ENCODE measurements at places on chromosomes 1 and 21. TPM values are rescaled to one million over a fixed set of nuclear protein-coding genes. Genes with fewer than 3 reads are reported as not detected.

Gene HTR1D
- total RNA-seq: not detected

- no peaks in the 10 kb centered on the region for H3K36me3 ChIP-seq
- no peaks in the 10 kb centered on the region for H3K27me3 ChIP-seq
- H3K27ac ChIP-seq: no peak overlapping the region
- DNase-seq: no peak
These were observed 8.7 kb upstream of the SLC2A5 start for GRCh38 chr1:9078015-9078751.

- H3K4me3 ChIP-seq: no peak overlapping the region
- H3K27ac ChIP-seq: no peak overlapping the region
- no peaks in the 10 kb centered on the region for H3K36me3 ChIP-seq
- no peaks in the 10 kb centered on the region for H3K27me3 ChIP-seq
- DNase-seq: no peak
- H3K4me1 ChIP-seq: peaks cover 40% of the 10 kb centered on the region
These were observed 7.9 kb upstream of the SRP9 start for GRCh38 chr1:225769687-225770086.

Gene C1QA
- 14.3 TPM for total RNA-seq

DNA sequence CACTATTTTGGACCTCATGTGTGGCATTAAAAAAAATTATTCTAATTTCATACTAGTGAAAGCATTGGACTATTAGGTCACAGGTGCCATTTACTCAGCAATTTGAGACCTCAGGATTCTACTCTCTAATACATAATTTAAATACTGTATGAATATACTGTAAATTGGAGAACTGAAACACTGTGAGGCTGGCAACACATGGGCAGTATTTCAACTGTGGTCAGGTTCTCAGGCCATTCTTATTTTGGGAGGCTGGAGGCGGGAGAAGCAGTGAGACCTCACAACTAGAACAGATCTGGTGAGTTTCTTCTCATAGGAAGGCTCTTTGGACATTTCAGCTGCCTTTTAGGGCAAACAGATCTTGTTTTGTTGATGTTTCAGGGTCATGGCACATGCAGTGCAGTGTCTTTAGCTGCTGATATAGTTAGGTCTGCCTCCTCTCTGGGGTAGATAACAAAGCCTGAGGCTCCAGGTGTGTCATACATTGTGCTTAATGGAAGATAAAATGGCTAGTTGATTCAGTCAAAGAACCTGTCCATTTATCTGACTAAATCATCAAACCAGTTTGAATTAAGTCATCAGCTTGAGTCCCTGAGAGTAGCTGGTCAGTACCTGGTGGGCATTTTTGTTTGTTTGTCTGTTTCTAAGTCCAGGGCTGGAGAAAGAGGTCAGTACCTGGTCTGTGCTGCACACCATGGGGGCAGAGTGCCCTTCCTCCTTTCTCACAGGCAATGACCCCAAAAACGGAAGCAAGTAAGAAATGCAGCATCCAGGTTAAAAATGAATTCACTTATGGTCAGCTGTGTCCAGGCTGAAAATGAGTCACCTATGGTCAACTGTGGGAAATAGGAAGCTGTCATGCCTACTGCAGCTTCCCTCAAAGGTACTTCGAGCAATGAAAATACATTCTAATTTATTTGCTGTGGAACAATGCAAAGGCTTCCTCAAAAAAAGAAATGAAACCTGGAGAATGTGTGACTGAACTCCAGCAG is 216.2 kb downstream of the SDCCAG8 start:
- no peak overlapping the region for H3K27ac ChIP-seq
- peaks cover 3% of the 10 kb centered on the region for H3K4me1 ChIP-seq
- no peaks in the 10 kb centered on the region for H3K27me3 ChIP-seq
- DNase-seq: no peak

DNA sequence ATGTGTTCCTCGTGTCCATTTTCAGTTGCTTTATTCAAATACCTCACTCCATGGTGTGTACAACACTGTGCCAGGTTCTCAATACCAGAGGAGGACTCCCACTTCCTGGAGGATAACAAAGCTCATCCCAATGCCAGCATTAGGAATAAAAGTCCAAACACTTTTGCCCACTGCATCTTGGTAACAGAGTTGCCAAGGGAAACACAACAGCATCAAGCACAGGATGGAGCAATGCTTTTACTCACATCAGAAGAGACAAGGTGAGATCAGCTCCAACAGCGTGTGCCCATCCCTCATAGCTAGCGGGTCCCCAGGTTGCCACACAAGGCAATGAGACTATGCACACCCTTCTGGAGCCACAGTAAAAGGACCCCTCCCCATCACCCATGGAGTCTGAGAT is 2.9 kb downstream of the KRTAP20-4 start:
- no peaks in the 10 kb centered on the region for H3K4me1 ChIP-seq
- H3K27ac ChIP-seq: no peak overlapping the region
- DNase-seq: no peak

Gene CYP4Z1
- total RNA-seq: 0.49 TPM

- no peak for DNase-seq
- H3K27me3 ChIP-seq: no peaks in the 10 kb centered on the region
- H3K4me1 ChIP-seq: peaks cover 8% of the 10 kb centered on the region
- no peak overlapping the region for H3K27ac ChIP-seq
- H3K4me3 ChIP-seq: no peak overlapping the region
- no peaks in the 10 kb centered on the region for H3K36me3 ChIP-seq
These were observed 24.1 kb downstream of the BCL9 start for GRCh38 chr1:147565189-147565980.

Gene KLF17
- not detected for total RNA-seq

DNA sequence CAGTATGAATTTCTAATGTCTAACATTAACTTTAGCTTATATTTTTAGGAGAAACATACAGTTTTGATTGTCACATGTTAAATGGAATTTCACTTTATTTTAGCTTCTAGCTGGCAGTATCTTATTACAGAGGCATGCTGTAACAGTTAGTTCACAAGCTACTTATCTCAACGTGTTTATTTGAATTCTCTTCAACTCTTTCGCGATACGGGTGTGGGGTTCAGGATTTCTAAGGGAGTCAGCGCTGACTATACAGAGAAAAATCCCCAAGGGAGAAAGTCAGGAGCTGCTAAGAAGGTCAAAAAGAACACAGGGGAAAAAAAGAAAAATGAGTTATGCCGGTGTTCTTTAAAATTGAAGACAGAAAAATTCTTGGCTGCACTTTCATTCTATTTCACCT is 296.2 kb downstream of the VAV3 start:
- H3K4me3 ChIP-seq: no peak overlapping the region
- H3K36me3 ChIP-seq: no peaks in the 10 kb centered on the region
- H3K27ac ChIP-seq: no peak overlapping the region
- no peaks in the 10 kb centered on the region for H3K4me1 ChIP-seq
- H3K27me3 ChIP-seq: no peaks in the 10 kb centered on the region

GRCh38 chr1:40839943-40840335 is 22.2 kb downstream of the CITED4 start:
- H3K4me1 ChIP-seq: no peaks in the 10 kb centered on the region
- H3K27me3 ChIP-seq: no peaks in the 10 kb centered on the region
- DNase-seq: no peak
- H3K27ac ChIP-seq: no peak overlapping the region
- no peaks in the 10 kb centered on the region for H3K36me3 ChIP-seq
- H3K4me3 ChIP-seq: no peak overlapping the region

Gene PRDX6
- total RNA-seq: 558 TPM

Gene ANGPTL1
- total RNA-seq: 61.7 TPM

GRCh38 chr1:163120372-163120771 is 51.2 kb downstream of the RGS4 start:
- no peaks in the 10 kb centered on the region for H3K4me1 ChIP-seq
- no peak overlapping the region for H3K4me3 ChIP-seq
- H3K36me3 ChIP-seq: no peaks in the 10 kb centered on the region
- H3K27me3 ChIP-seq: no peaks in the 10 kb centered on the region
- H3K27ac ChIP-seq: no peak overlapping the region
- no peak for DNase-seq

DNA sequence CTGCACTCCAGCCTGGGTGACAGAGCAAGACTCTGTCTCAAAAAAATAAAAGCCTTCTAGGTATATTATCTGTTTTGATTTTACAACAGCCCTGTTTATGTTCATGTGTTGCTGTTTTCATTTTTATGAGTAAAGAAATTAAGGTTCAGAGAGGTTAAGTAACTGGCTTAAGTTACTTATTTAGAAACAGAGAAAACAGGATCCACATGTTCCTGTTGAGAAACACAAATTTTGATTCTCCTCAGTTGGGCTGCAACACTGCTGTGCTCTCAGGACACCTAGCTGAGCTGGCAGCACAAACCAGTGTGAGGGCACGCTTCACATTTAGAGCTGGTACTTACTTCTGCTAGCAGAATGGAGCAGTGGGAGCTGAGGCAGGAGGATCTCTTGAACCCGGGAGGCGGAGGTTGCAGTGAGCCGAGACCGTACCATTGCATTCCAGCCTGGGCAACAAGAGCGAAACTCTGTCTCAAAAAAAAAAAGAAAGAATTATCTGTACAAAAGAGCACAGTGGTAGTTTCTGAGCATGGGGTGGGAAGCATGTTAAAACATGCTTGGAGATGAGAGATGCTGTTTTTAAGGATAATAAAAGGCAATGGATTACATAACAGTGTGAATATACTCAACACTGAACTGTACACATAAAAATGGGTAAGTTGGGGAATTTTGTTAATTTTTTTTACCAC is 2.4 kb downstream of the SPRTN start:
- DNase-seq: no peak
- H3K4me3 ChIP-seq: no peak overlapping the region
- H3K36me3 ChIP-seq: no peaks in the 10 kb centered on the region
- H3K4me1 ChIP-seq: peaks cover 15% of the 10 kb centered on the region
- H3K27ac ChIP-seq: no peak overlapping the region

GRCh38 chr1:89149229-89149628 is 23.3 kb upstream of the GBP2 start:
- no peak overlapping the region for H3K27ac ChIP-seq
- H3K4me1 ChIP-seq: no peaks in the 10 kb centered on the region
- H3K27me3 ChIP-seq: no peaks in the 10 kb centered on the region
- no peak for DNase-seq
- no peak overlapping the region for H3K4me3 ChIP-seq

GRCh38 chr1:41713141-41713540 is 205.6 kb downstream of the HIVEP3 start:
- no peaks in the 10 kb centered on the region for H3K4me1 ChIP-seq
- DNase-seq: no peak
- no peaks in the 10 kb centered on the region for H3K36me3 ChIP-seq
- no peak overlapping the region for H3K27ac ChIP-seq

Gene HCN3
- total RNA-seq: 0.71 TPM

Gene CFHR1
- not detected for total RNA-seq

DNA sequence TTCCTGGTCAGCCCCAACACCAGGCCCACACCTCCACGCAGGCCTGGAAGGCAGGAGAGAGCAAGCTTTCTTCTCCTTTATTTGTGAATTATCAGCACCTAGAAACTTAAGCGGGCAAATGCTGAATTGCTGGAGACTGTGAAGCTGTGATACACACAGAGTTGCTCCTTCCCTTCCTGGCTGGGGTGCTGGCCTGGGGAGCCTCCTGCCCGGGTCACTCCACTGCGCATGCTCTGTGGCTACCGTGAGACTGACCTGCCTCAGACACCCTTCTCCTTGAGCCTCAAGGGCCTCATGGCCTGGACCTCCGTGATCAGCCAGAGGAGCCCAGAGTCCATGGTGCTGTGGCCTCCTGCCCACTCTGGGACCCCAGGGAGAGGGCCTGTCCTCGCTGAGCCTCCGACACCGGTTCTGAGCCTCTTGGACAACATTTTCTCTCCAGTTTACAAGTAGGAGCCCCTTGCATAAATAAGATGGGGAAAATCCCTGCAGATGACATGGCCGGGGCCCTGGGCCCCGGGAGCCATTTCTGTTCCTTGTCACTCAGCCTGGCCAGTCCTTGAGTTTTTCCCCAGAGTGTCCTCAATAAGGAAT is 18.0 kb downstream of the AGPAT3 start:
- H3K36me3 ChIP-seq: no peaks in the 10 kb centered on the region
- no peak for DNase-seq
- H3K4me1 ChIP-seq: peaks cover 45% of the 10 kb centered on the region
- no peak overlapping the region for H3K4me3 ChIP-seq
- H3K27me3 ChIP-seq: no peaks in the 10 kb centered on the region

GRCh38 chr1:117143172-117143571 is 21.6 kb upstream of the TRIM45 start:
- H3K27ac ChIP-seq: no peak overlapping the region
- H3K36me3 ChIP-seq: no peaks in the 10 kb centered on the region

DNA sequence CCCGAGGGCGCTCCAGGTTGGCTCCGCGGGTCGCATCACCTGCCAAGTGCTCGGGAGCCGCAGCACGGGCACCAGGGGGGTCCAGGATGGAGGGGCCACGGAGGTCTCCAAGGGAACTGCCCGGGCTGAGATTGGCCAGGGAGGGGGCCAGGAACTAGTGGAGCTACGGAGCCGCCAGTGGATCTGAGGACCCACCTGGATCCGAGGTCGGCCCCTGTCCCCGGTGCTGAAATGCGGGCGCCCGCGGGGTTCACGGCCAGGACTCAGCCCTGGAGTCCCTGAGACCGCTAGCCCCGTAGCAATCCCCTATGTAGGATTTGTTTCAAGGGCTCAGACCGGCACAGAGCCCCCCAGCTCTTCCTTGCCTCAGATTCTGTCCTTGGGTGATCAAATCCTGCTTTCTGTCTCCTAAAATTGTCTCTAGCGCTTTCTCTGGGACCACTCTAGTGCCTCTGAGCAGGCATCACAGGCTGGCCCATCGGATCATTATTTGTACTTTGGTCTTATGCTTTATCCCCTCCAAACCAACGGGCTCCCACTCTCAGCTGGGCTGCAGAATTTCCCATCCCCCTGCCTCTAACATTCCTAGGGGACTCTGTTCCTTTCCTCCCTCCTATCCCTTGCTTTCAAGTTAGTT is 27.3 kb downstream of the KIAA2013 start:
- H3K4me3 ChIP-seq: no peak overlapping the region
- peaks cover 28% of the 10 kb centered on the region for H3K27me3 ChIP-seq
- no peak overlapping the region for H3K27ac ChIP-seq
- DNase-seq: no peak

DNA sequence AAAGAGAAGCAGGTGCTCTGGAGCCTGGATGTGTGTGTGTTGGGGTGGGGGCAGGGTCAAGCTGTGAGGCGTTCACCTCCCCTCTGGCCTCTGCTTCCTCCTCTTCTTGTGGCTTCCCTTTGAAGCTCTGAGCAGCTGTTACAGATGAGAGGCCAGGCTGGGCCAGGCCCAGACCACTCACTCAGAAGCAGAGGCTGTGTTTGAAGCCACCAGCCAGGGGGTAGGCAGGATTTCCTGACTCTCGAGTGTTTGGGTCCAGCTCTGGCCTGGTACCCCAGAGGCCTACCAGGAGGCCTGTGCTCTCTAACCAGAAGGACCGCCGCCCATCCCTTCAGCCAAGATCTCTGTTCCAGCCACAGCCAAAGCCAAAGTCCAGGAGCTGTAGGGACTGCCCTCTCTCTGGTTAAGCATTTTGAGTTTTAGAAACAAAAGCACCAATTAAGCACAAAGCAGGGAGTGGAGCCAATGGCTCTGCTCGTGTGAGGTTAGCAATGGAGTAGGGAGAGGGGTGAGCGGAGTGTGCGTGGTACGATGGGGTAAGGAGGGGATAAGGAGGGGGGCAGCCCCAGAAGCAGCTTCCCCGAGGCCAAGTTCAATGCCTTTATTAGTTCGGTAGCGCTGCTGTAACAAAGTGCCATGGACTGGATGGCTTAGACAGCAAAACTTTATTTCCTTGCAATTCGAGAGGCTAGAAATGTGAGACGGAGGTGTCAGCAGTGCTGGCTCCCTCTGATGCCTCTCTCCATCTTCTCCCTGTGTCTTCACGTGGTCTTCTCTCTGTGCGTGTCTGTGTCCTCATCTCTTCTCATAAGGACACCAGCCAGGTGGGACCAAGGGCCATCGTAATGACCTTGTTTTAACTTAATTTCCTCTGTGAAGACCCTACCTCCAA is 20.5 kb downstream of the RCSD1 start:
- peaks cover 74% of the 10 kb centered on the region for H3K4me1 ChIP-seq
- DNase-seq: no peak
- no peaks in the 10 kb centered on the region for H3K36me3 ChIP-seq
- no peaks in the 10 kb centered on the region for H3K27me3 ChIP-seq
